ENCODE measurements at places on chromosomes 5 and 9. TPM values are rescaled to one million over a fixed set of nuclear protein-coding genes. Genes with fewer than 3 reads are reported as not detected.

- H3K27ac ChIP-seq = no peak overlapping the region
- H3K4me1 ChIP-seq = peaks cover 12% of the 10 kb centered on the region
- no peak for DNase-seq
- H3K27me3 ChIP-seq = no peaks in the 10 kb centered on the region
These were observed 20.6 kb downstream of the ZCCHC7 start for GRCh38 chr9:37141015-37141414.

GRCh38 chr9:131274674-131275331 lies 1.5 kb downstream of the FAM78A start:
- H3K27me3 ChIP-seq = peaks cover 34% of the 10 kb centered on the region
- no peaks in the 10 kb centered on the region for H3K36me3 ChIP-seq
- peak overlapping the region; percentile 81 for H3K27ac ChIP-seq
- H3K4me3 ChIP-seq = peak overlapping the region; percentile 74
- peak; percentile 65 for DNase-seq

DNA sequence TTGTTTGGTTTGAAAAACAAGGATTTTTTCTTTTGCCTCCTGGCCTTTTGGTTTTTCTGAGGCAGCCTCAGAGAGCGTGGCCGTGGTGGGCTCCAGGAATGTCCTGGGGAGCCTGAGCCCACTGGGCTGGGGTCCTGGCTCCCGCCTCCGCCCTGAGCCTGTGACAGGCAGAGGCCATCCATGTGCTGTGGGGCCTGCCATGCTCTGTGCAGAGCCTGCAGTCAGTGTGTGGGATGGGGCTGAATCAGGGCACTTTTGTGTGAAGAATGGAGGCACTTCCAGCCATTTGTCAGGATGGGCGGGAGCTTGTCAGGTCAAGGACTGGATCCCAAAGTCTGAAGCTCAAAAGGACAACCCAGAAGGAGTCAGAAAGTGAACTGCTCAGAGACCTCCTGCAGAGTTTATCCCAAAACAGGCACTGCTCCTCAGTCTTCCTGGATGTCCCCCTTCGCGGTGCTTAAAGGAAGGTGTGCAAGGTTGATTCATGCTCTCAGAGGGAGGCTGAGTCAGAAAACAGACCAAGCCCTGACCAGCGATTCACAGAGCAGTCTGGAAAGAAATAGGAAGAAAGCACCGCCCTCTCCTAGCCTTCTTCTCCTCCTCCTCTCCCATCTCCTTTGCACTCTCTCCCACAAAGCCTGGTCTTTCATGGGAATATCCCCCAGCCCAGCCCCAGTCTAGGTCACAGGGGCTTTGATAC lies 53.2 kb downstream of the MVB12B start:
- H3K36me3 ChIP-seq = no peaks in the 10 kb centered on the region
- peaks cover 27% of the 10 kb centered on the region for H3K4me1 ChIP-seq
- no peak overlapping the region for H3K27ac ChIP-seq

- H3K27me3 ChIP-seq = no peaks in the 10 kb centered on the region
- H3K36me3 ChIP-seq = peaks cover 12% of the 10 kb centered on the region
- no peak overlapping the region for H3K27ac ChIP-seq
- no peak overlapping the region for H3K4me3 ChIP-seq
These were observed 53.0 kb upstream of the RETREG1 start for GRCh38 chr5:16669776-16670175.

- H3K27me3 ChIP-seq = peaks cover 83% of the 10 kb centered on the region
- H3K27ac ChIP-seq = no peak overlapping the region
- peak overlapping the region; percentile 28 for H3K4me3 ChIP-seq
- DNase-seq = no peak
These were observed 1.0 kb upstream of the TSLP start for GRCh38 chr5:111070272-111071134.

GRCh38 chr5:66247176-66247960 lies 103.3 kb downstream of the SREK1 start:
- DNase-seq = no peak
- no peaks in the 10 kb centered on the region for H3K36me3 ChIP-seq
- H3K27ac ChIP-seq = no peak overlapping the region
- no peaks in the 10 kb centered on the region for H3K27me3 ChIP-seq
- no peak overlapping the region for H3K4me3 ChIP-seq
- H3K4me1 ChIP-seq = no peaks in the 10 kb centered on the region

GRCh38 chr5:32290922-32291321 lies 21.8 kb downstream of the MTMR12 start:
- H3K27ac ChIP-seq = no peak overlapping the region
- no peaks in the 10 kb centered on the region for H3K27me3 ChIP-seq
- peak; percentile 36 for DNase-seq
- H3K4me3 ChIP-seq = no peak overlapping the region
- no peaks in the 10 kb centered on the region for H3K4me1 ChIP-seq
- H3K36me3 ChIP-seq = peaks cover 10% of the 10 kb centered on the region

DNA sequence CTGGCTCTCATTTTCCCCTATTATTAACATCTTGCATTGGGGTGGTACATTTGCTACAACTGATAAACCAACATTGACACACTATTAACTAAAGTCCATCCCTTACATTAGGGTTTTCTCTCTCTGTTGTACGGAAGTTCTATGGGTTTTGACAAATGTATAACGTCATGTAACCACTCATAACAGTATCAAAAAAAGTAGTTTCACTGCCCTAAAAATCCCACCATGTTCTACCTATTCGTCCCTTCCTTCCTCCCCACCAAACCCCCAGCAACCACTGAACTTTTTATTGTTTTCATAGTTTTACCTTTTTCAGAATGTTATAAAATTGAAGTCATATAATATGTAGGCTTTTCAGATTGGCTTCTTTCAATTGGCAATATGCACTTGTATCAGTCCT lies 40.1 kb downstream of the MLLT3 start:
- no peaks in the 10 kb centered on the region for H3K36me3 ChIP-seq
- no peak overlapping the region for H3K27ac ChIP-seq
- peaks cover 4% of the 10 kb centered on the region for H3K4me1 ChIP-seq
- DNase-seq = no peak

DNA sequence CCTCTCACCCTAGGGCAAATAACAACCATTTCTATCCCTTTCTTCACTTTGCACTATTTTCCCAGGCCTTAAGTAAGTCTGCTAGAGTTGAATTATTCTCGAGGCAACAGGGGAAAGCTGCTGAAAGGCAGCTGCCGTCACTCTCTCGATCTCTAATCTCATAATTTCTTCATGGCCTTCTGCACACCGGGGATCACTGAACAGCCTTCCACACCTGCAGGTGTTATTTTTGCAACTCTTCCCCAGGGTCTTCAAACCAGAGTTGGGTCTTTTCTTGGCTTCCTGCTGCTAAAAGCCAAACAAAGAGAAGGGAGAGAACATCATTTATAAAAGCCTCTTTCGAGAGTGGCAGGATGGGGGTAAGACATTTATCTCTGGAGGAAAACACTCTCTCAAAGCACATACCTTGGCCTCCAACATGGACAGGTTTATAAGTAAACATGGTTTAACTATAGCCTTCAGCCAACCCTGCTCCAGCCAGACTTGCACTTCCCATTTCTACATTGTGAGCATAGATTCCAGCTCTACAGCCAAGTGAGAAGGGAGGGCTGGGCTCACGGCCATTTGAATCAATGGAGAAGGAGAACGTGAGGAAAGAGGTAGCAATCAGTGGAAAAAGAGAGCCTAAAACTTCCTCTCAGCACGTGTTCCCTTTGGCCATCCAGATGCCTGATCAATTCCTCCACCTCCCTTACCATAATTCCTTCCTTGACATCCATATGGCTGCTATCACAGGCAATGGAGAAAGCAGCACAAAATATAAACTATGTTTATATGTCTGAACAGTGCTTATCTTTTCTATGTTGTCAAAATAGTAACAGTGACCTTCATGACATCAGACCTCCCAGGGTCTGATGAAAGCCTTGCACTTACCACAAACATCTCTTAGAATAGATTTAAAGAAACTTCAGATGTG lies 464.9 kb downstream of the TLE1 start:
- H3K4me1 ChIP-seq = peaks cover 7% of the 10 kb centered on the region
- DNase-seq = no peak
- H3K27me3 ChIP-seq = no peaks in the 10 kb centered on the region
- no peaks in the 10 kb centered on the region for H3K36me3 ChIP-seq
- H3K4me3 ChIP-seq = no peak overlapping the region

DNA sequence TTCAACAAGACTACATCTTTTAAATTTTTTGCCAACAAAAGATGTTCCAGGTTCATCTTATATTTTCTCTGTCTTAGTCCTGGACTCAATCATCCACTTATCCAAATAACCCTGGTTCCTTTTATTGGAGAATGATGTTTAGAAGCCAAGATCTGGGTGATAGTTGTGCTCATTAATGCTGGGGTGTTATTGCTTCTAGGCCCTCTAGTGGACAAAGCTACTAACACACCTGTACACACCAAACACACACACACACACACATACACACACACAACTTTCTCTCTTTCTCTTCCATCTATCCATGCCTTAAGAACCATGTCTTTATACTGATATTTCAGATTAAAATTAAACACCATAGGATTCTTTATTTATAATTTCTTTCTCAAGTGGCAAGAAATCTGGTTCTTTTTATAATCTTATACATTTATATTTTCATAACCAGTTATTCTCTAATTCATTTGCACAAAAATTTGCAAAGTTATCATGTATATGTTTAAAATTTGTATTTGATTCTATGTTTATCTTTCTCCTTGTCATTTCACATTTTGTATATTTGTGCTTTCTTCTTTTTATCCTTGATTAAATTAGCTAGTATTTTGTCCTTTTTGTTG lies 179.1 kb upstream of the SMIM23 start:
- DNase-seq = no peak
- no peak overlapping the region for H3K4me3 ChIP-seq
- H3K27ac ChIP-seq = no peak overlapping the region
- no peaks in the 10 kb centered on the region for H3K36me3 ChIP-seq

DNA sequence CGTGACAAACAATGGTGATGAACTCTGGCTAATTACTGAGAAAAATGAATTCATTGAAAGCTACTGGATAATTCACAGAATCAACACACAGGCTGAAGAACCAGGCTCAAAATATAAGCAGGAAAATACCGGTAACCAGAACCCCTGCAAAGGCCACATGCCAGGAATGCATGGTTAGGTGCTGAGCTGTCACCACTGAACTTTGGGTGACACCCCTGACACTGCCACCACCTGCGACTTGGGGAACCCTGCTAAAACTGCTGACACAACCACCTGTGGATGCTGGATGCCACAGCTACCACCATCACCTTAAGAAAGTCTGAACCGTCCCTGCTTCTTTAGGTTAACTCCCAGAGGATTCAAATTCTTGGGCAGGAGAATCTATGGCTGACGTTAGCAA lies 72.0 kb upstream of the NR4A3 start:
- no peak for DNase-seq
- no peaks in the 10 kb centered on the region for H3K36me3 ChIP-seq
- no peaks in the 10 kb centered on the region for H3K27me3 ChIP-seq
- no peak overlapping the region for H3K27ac ChIP-seq

DNA sequence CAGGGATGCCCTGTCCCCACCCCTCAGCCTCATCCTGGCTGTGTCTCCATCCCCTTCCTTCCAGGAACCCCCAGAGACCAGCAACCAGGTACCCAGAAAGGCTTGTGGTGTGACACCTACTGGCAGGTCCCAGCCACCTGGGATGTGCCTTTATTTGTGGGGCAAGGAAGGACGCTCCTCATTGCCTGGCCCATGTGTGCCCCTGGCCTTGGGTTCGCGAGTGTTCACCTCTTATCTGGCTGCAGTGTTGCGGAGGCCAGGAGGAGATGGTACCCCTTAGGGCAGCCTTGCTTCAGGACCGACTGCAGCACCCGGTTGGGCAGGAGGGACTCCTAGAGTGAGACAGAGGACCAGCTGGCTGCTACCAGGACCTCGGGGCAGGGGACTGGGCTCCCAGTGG lies 8.8 kb downstream of the C9orf50 start:
- no peak for DNase-seq
- no peaks in the 10 kb centered on the region for H3K27me3 ChIP-seq
- no peak overlapping the region for H3K27ac ChIP-seq
- H3K36me3 ChIP-seq = no peaks in the 10 kb centered on the region
- H3K4me1 ChIP-seq = peaks cover 38% of the 10 kb centered on the region
- H3K4me3 ChIP-seq = no peak overlapping the region

- no peaks in the 10 kb centered on the region for H3K36me3 ChIP-seq
- no peak overlapping the region for H3K4me3 ChIP-seq
- no peaks in the 10 kb centered on the region for H3K4me1 ChIP-seq
- no peak overlapping the region for H3K27ac ChIP-seq
These were observed 264.6 kb downstream of the TMEM167A start for GRCh38 chr5:82812575-82812974.

- no peaks in the 10 kb centered on the region for H3K27me3 ChIP-seq
- DNase-seq = no peak
- H3K4me3 ChIP-seq = no peak overlapping the region
- peaks cover 7% of the 10 kb centered on the region for H3K4me1 ChIP-seq
These were observed 50.2 kb downstream of the RICTOR start for GRCh38 chr5:39024005-39024404.

DNA sequence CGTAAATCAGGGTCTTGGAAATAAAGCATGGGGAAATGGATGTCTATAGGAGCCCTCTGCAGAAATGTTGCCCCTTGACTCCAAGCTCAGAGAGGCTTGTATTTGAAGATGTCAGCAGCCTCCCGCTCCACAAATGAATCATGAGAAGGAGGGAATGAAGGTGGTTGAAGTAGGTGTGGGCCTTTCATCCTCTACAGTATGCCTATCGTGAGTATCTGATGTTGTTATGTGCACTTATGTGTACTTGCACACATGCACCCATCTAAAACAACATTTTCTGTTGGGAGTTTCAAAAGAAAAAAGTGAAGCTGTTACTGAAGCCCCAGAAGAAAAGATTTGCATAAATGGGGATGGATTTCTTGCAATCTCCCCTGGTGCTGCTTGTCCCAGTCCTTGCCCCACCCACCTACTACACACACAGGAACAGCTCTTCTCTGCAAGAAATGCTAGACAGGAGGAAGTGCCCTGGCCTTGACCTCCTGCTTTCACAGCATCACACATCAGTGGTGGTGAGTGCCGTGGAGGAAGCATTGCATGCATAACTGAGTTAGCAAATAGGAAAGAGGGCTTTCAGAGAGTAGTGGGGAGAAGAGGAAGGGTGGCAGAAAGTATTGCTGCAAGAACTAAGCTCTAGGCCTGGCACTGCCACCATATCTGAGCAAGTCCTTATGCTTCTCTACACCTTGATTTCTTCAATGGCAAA lies 156.1 kb downstream of the SNX18 start:
- no peaks in the 10 kb centered on the region for H3K27me3 ChIP-seq
- H3K4me1 ChIP-seq = peaks cover 16% of the 10 kb centered on the region
- no peak overlapping the region for H3K4me3 ChIP-seq

ZFR gene
- 64.1 TPM for total RNA-seq

VLDLR gene
- total RNA-seq = 7.9 TPM

MYOZ3 gene
- not detected for total RNA-seq

FOXD4L6 gene
- total RNA-seq = not detected

IL5 gene
- not detected for total RNA-seq

ARSI gene
- total RNA-seq = 0.48 TPM

FREM1 gene
- 2.2 TPM for total RNA-seq
